ENCODE measurements at places on chromosomes 1 and 21.

DNA sequence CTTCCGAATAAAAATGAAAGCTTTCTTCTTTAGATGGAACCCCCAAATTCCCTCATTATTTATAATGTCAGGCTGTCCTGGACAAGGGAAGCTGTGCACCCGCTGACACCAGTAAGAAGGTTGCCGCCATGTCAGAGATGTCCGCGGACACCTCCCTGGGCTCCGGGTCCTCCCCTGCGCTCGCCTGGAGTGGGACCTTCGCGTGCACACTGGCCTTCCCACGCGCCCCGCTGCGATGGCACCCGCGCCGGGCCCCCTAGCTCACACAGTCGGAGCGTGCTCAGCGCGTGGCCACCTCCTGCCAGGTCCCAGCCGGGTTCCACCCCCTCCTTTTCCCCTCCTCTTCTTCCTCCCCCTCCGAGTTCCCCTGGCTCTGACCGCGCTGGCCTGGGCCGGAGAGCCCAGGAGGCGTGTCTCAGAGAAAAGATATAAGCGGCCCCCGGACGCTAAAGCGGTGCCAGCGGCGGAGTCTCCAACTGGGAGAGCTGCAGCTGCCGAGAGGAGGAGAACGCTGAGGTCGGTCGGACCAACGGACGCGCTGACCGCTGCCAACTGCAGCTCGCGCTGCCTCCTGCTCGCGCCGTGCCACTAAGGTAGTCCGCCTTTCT, at the start of gene G0S2:
G0S2 (plus strand) TSS at position 456 of the 608 bp plus-strand sequence. CDS start 273 bp downstream, outside the sequence.
- DNase-seq = no peak

DNA sequence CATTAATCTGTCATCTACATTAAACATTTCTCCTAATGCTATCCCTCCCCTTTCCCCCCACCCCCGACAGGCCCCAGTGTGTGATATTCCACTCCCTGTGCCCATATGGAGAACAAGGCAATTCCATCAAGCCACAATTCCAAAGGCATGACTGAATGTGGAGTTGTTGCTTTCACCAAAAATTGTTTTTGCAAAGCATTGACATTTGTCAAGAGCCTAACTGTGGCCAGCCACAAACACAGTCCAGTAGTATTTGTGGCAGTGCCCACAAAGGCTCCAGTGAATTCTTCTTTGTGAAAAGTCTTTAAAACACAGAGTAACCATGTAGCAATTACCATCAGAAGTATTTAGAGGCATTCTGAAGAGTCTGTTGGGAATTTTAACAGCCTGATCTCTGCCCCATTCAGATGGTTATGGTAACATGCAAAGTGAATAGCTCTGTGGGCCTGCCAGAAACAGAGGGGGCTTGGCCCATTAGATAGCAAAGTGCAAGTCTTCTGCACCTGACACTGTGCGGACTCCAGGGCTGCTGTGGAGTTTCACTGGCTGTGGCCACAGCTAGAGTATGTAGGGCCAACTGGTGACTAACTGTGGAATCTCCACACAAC, 11.6 kb upstream of the LRRC53 start:
- no peak for DNase-seq

GRCh38 chr1:91916811-91917460, 31.0 kb upstream of the TGFBR3 start:
- DNase-seq = no peak

GRCh38 chr1:247386217-247386616, 29.8 kb upstream of the NLRP3 start:
- DNase-seq = no peak

DNA sequence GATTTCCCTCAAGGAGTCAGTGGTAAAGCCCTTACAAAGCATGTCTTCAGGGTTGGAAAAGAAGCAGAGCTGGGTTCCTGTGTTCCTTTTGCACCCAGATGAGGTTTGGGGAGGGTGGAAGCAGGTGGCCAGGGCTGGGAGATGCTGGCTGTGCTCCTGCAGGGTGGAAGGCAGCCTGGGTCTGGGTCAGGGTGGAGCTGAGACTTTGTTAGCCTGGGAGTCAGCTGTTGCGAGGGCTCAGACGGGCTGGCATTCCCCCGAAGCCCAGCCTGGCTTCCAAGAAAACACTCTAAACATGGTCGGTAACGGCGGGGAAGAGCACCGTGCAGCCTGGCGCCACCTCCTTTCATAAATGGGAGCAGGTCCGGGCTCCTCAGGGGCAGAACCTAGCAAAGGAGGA, 43.7 kb upstream of the EPS8L3 start:
- DNase-seq = no peak

DNA sequence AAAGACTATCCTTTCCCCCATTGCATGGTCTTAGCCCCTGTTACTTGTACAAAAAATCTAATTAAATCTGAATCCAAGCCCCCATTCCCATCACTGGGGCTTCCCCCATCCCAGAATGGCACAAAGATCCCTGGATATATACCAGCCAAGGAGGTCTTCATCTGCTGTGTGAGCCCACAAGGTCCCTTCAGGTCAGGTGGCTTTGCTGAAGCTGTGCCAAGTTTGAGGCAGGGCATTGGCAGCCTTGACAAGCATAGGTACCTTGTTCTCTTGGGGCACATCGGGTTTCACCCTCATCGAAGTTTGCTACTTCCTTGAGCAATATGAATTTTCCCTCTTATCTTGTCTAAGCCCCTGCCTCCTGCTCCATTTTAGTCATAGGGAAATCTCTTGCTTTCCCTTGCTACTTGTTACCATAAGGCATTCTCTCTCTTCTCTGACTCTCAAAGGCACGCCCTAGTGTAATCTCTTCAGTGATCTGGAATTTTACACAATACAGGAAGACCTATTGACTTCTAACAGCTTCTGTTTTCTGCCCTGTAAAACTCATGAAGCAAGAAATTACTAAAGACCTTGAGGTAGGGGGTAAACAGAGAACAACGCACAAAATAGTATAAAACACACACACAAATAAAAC, 71.4 kb upstream of the COG2 start:
- no peak for DNase-seq

- no peak for DNase-seq
Measured at GRCh38 chr21:44349847-44350772, 3.3 kb upstream of the TRPM2 start.

DNA sequence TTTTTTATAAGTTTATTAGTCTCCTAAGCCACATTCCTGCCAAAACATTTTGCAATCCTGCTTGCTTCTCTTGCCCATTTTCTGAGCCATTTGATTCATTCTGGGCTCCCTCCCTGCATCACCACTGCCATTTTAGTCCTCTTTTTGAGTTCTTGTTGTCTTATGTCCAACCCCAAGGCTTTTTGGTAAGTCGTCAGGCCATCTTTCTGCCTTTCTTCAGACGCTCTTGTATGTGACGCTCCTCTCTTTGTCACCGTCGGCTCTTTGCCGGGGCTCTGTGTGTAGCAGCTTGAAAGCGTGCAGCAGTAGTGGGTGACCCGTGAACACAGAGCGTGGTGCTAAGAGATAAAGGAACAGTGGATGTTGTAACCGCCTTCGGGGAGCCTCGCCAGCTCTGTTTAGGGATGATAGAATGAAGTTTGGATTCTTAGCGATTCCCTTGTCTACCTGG, 14.6 kb downstream of the HUNK start:
- DNase-seq = no peak

DNA sequence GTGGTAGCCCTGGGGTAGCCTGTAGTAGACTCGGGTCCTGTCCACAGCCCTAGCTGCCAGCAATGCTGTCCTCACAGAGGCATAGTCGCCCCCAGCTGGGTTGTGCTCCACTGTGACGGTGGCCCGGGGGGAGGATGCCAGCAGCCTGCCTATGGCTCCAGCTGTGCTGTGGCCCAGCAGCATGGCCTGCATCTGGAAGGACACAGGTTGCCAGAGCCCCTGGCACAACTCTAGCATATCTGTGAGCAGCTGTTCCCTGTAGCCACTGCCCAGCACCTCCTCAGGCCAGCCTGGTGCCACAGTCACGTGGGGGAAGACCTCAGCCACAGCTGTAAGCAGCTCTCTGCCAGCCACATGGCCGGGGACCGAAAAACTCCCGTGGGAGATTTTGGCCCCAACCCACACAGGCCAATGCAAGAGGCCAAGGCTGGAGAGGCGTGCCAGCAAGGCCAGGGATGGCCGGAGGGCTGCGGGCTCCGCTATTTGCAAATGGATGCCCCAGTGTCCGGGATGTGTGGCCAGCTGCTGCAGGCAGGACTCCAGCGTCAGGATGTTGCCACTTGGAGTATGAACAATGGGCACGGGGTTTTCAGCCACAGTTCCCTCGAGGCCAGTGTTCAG, 13.9 kb downstream of the FAM151A start:
- no peak for DNase-seq

DNA sequence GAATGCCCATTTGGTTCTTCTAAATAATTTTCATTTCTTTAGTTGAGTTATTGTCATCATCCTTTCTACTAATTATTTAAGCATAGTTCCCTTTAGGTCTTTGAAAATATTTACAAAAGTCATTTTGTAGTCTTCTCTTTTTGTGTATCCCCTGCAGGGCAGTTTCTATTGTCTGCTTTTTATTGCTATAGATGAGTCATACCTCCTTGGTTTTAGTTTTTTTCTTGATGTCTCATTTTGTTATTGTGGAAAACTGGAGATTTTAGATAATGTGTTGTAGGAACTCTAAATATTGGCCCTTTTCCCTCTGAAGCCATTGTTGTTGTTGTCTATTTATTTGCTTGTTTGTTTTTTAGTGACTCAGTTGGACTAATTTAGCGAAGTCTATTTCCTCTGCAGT, 387.9 kb downstream of the NUF2 start:
- no peak for DNase-seq

- DNase-seq = no peak
Measured at GRCh38 chr1:195851016-195851601, 757.1 kb downstream of the KCNT2 start.

- DNase-seq = no peak
Measured at GRCh38 chr21:39874206-39874605, 7.0 kb downstream of the PCP4 start.

DNA sequence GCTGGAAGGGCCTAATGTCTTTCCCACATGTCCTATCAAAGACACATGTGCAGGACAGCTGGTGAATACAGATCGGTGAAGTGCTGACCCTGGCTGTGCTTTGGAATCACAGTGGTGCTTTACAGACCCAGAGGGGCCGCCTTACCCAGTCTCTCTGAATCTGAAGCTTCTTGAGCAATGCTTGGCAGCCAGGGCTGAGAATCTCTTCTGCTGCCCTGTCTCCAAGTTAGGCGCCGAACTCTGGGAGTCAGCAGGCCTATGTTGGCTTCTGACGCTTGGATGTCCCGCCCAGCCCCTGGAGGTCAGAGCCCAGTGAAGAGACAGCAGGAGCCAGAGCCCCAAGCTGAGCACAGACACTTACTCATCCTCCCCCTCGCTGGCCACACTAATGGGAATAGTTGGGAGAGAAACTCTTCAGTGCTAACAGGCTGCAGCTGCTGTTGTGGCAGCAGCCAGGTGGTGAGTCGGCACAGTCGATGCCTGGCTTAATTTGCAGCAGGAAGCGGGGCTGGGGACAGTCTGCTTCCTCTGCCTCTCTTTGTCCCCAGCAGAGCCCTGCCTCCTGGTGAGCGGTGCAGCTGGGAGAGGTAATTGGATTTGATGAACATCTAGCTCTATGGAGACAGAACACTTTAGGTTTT, 68.1 kb downstream of the URB2 start:
- DNase-seq = peak; percentile 69

GRCh38 chr1:29264773-29265389, 28.6 kb downstream of the PTPRU start:
- no peak for DNase-seq

- no peak for DNase-seq
Measured at GRCh38 chr1:18643154-18644012, 12.7 kb downstream of the PAX7 start.

DNA sequence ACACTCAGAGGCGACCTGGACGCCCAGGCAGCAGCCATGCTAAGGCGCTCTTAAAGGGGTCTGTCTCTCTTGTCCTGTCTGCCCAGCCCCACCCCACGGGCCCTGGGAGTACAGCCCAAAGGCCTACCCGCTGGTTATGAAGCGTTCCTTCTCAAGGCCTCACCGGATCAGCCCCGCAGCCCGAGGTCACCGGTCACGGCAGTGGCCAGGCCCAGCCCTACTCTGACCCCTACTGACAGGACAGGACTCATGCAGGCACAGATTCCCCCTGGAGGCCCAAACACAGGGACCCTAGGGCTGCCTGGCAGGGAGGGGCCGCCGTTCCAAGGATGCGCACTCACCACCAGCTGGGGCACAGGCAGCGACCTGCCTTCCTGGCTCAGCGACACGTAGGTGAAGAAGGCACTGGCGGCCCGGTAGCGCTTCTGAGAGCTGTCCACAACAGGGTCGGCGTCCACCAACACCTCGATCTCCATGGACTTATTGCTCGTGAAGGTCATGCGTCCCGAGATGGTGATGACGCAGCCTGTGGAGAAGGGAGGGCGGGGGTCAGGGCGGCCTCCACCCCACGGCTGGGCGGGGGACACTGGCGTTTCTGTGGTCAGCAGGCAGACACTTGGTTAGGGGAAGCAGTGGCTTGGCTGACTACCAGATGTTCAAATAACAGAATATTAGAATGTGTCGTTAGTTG, 20.0 kb upstream of the GPR153 start:
- DNase-seq = no peak

GRCh38 chr1:24544239-24544638, 11.6 kb upstream of the NCMAP start:
- no peak for DNase-seq

DNA sequence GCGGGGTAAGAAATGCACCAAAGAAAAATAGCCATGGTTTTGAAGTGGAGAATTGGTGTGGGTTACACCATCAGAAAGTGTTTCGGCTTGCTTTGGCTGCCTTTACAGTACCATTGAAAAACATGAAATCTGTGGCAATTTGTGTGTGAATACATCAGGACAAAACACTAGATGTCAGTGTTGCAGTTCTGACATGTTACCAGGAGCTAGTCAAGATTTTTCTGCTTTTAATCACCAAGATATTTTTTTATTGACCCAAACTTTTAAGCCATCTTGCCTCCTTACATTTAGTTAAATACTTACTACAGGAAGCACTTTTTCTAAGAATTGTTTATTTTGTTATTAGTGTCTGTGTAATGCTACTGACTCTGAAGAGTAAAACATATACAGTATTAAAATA, 14.3 kb downstream of the RRP15 start:
- peak; percentile 1 for DNase-seq

GRCh38 chr1:2273401-2274090, 45.4 kb downstream of the SKI start:
- DNase-seq = no peak

DNA sequence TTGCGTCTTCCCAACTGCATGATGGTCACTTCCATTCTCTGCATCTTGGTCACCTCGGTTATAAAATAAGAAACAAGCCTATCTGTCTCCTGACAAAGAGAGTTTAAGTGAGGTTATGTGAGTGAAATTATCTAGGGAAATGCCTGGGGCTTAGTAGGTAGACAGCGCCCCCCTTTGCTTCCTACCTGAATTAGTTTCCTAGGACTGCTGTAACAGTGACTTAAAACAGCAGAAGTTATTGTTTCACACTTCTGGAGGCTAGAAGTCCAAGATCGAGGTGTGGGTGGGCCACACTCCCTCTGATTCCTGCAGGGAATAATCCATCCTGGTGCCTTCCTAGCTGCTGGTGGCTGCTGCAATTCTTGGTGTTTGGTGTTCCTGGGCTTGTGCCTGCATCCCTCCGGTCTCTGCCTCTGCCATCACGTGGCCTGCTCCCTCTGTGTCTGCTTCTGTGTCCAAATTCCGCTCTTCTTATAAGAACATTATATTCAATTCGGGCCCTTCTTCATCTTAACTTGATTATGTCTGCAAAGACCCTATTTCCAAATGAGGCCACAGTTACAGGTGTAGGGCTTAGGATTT, 92.6 kb downstream of the IGSF21 start:
- no peak for DNase-seq
